ENCODE measurements at places on chromosomes 16 and 17. TPM values are rescaled to one million over a fixed set of nuclear protein-coding genes. Genes with fewer than 3 reads are reported as not detected.

The ORMDL3 gene
- 46.6 TPM for polyA plus RNA-seq

The SLC5A11 gene
- polyA plus RNA-seq = 0.02 TPM

The CBFA2T3 gene
- 7.3 TPM for polyA plus RNA-seq

The SLC12A3 gene
- polyA plus RNA-seq = not detected

The EXOC3L1 gene
- polyA plus RNA-seq = 3.2 TPM

The KRT28 gene
- polyA plus RNA-seq = not detected

The CD300E gene
- 0.45 TPM for polyA plus RNA-seq

The KRTAP2-2 gene
- polyA plus RNA-seq = not detected

The NLGN2 gene
- 6.9 TPM for polyA plus RNA-seq

The ADAD2 gene
- polyA plus RNA-seq = 2.9 TPM

The RARA gene
- 28.3 TPM for polyA plus RNA-seq

The NGFR gene
- 16.5 TPM for polyA plus RNA-seq

The LDAF1 gene
- 40.5 TPM for polyA plus RNA-seq

The ABCA6 gene
- polyA plus RNA-seq = 33.0 TPM

The PRDM7 gene
- not detected for polyA plus RNA-seq

The AGRP gene
- not detected for polyA plus RNA-seq

The MT1A gene
- polyA plus RNA-seq = 73.4 TPM

The TRIM65 gene
- polyA plus RNA-seq = 7.9 TPM

The TAC4 gene
- 1.0 TPM for polyA plus RNA-seq

The ITGB3 gene
- 2.3 TPM for polyA plus RNA-seq

The TGFB1I1 gene
- polyA plus RNA-seq = 33.2 TPM

The TEDC2 gene
- polyA plus RNA-seq = 1.5 TPM

The PPP1R27 gene
- polyA plus RNA-seq = not detected

The TPSB2 gene
- 1.8 TPM for polyA plus RNA-seq

The TBC1D16 gene
- polyA plus RNA-seq = 9.9 TPM

The BLMH gene
- 11.1 TPM for polyA plus RNA-seq

The SLFN5 gene
- polyA plus RNA-seq = 3.9 TPM

The ARHGDIA gene
- polyA plus RNA-seq = 101 TPM

The HOXB8 gene
- not detected for polyA plus RNA-seq

The USP32 gene
- polyA plus RNA-seq = 13.3 TPM

All from right cardiac atrium (tissue), 5 donors.